EH (cell line): ENCODE measurements at places on chromosomes 4 and X.

- DNase-seq = no peak
Measured at GRCh38 chr4:3040452-3041191, 33.7 kb downstream of the HTT-AS start.

- DNase-seq = no peak
Measured at GRCh38 chrX:73401591-73402266, 45.1 kb upstream of the CDX4 start.

- peak; percentile 26 for DNase-seq
Measured at GRCh38 chrX:29617276-29617675, 598.1 kb upstream of the MAGEB2 start.

- peak; percentile 3 for DNase-seq
Measured at GRCh38 chrX:74925225-74926088, at the start of gene NEXMIF. Gene NEXMIF (minus strand): TSS chrX:74925452.

GRCh38 chr4:3403348-3403906 lies 38.3 kb upstream of the HGFAC start:
- no peak for DNase-seq

DNA sequence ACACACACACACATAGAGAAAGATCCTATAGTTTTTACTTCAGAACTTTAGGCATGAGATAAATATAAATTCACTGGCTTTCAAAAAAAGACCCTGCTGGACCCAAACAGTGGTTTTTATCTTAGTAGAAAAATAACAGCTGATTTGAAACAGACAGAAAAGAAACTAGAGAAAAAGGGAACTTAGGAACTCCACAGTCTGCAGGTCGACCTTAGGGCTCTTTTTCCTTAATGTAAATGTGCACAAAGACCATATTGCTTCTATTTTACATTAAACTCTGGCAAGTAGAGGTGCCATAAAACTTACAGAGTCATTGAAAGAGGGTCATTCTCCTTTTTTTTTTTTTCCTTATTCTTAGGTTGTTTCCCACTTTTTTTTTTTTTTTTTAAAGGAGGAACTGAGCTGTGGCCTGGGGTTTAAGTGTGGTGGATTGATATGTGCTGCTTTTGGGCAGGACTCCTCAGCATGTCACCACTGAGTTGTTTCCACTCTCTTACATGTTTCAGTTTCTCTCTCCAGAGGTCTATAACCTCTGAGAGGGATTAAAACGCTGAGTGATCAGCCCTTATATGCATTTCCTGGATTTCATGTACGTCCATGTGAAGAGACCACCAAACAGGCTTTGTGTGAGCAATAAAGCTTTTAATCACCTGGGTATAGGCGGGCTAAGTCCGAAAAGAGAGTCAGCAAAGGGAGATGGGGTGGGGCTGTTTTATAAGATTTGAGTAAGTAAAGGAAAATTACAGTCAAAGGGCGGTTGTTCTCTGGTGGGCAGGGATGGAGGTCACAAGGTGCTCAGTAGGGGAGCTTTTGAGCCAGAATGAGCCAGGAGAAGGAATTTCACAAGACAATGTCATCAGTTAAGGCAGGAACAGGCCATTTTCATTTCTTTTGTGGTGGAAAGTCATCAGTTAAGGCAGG lies 70.8 kb upstream of the PACRGL start:
- DNase-seq = no peak

GRCh38 chrX:32496671-32497070 lies 714.7 kb downstream of the DMD start:
- no peak for DNase-seq
